ENCODE measurements at places on chromosomes 6 and 20.

DNA sequence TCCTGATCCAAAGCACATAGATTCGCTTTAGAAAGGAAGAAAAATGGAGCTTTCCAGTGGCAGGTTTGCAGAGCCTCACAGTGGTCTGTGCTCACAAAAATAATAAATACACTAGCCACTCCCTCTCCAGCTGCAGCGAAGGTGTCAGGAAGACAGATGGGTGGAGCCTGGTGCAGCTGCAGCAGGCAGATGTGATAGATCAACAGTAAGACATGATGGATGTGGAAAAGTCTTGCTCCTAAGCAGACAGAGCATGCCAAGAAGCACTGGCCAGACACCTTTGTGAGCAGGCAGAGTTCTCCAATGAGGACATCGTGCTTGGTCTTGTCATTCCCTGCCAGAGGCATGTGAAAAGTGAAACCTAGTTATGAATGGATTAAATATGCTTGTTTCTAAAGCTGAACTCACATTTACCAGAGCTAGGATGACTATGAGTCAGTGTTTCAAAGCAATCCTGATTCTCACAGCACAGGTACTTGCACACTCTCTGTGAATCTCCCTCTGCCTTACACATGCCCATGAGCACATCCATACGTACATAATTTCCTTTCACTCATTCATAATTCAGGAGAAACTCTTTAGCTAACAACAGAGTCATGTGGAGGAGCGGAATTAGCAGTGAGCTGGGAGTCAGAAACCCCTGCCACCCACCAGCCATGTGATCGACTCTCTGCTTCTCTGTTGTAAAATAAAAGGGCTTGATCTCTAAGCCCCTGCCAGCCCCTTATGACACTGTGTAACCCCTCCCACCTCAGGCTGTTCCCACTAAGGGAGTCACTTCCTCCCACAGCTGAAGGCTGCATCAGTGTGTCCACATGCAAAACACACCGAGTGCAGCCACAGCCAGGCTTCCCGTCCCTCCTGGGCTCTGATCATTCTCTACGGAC, 111.2 kb downstream of the SCML4 start:
- DNase-seq = no peak

DNA sequence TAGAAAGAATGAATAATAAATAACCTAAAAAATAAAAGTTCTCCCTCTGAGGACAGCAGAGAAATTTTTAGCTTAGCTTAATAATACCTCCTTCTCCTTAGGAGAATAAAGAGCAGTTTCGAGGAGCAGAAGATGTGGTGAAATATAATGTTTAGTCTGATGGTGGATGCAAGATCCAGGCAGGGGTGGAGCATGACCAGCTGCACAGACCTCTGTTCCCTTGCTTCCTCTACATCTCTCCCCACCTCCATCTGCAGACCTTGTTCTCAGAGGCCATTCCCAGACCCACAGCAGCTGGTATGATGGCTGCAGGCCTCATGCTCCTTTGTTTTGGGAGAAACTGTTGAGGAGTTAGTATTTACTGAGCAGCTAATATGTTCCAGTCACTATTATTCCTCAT, 1.5 kb downstream of the BTN3A2 start:
- DNase-seq = no peak

DNA sequence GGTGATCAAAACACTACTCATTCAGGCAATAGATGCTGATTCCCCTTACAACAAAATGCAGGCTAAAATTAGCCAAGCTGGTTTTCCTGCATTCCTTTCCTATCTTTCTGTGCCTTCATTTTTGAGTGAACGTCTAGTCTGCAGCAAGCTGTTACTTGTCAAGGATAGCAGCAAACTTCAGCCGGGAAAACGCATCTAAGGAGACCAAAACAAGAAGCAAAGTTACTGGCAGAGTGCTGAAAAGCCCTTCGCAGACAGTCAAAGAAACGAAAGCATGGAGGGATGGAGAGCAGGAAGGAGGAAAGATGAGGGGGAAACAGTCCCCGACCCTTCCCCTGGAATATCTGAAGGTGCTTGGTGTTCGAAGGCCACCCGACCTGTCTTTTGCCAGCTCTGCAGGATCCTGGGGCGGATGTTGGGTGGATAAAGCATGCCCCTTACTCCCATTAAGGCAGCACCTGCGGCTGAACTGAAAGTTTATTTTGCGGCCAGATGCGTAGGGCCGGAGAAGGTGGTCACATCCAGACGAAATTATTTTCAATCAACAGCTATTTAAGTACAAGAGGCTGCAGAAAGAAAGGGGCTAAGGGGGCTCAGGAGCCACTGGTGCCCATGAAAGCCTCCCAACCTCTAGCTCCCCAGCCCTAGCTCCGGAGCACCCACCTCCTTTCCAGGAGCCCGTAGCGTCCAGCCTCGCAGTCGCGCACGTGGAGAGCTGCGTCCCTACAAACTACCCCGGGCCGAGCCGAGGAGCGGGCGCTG, 538 bp downstream of the FERMT1 start:
- no peak for DNase-seq

DNA sequence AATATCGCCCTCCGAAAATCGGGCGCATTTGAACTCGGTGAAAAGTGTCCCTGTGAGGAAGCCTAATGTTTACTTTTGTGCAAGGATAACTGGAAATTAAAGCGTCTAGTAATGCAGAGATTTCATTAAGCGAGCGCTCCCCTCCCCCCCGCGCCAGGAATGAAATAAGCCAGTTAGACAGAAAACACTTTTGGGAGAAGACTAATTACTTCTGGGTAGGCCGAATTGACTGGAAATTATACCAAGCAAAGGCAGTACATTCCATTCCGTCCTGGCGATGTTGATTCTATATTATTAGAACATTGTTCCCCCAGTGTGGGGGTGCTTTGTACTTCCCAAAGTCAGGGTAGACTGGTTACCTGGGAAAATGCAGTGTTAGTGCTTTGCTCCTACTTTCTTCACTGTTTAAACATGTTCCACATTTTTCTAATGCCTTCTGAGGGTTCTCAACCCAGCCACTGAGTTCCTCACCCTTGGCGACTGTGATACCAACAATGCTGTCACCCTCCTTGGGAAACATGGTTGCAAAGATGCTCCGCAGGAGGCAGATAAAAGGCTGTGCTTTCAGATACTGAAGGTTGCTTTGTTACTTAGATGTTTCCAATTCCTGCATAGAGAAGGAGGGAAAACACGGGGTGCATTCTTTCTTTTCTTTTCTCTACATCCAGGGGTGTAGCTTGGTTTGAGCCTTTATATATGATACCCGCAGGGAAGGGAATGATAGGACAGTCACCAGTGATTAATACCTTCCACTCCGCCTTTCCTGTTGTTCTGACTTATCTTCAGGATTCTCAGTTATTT, 2.6 kb downstream of the GJA1 start:
- no peak for DNase-seq

GRCh38 chr6:144086959-144087358, 8.4 kb downstream of the SF3B5 start:
- no peak for DNase-seq

- no peak for DNase-seq
Observed at GRCh38 chr20:50909413-50909812, 21.8 kb downstream of the ADNP start.

DNA sequence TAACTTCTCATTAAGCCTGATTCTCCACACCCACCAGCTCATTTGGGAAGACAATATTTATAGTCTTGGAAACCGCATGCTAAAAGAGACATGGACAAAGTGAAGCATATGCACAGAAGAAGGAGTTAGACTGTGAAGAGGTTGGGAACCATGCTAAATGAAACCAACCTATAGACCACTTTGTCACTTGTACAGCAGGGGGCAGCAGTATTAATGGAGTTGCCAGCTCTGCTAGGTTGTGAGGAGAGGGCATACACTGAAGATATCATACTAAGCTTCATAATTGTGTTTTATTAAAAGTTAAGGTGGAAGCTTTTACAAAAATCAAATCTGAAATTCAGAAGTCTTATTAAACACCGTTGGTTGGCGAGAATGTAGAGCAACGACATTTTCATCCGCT, 38.3 kb upstream of the HMGCLL1 start:
- DNase-seq = no peak

GRCh38 chr6:159100395-159101182, 55.8 kb upstream of the TAGAP start:
- no peak for DNase-seq

DNA sequence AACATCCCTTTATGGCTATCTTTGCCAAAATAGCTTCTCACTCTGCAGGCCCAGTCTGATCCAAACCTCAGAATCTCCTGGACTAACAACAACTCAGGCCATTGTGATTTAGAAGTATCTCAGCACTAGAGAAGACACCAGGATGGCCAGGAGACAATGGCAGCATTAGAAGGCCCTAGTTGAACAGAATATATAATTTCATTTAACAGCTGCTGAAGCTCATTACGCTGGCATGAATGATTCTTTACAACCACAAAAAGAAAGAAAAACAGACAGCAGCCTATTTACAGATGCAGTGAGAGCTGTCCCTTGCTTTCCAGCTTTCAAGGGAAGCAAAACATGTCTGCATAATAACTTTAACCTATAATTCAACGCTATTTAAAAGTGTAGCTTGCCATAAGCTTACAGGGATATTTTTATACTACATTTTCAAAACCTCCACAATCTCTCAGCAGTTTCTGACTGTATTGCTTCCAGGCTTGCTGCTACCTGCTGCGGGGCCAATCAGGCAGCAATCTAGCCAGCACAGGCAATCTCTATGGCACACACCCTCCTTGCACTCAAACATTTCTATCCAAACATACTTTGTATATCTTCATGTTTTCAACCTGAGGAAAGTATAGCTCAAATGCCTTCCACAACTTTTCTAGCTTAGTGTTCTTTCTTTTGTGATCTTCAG, 107.3 kb downstream of the OGFRL1 start:
- no peak for DNase-seq

DNA sequence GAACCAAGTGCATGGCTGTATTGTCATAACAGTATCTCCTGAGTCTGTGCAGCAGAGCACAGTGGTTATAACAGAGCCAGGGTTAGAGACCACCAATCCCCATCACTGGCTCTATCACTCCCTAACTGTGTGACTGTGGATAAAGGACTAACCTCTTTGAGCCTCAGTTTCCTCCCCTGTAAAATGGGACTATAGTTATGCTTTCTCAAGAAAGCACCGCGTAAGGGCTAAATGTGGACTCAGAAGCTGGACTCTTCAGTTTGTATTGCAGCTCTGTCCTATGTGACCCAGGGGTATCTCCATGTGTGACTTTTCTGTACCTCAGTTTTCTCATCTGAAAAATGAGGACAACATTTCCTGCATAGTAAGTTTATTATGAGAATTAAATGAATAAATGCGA, 59.9 kb downstream of the TRAM2 start:
- DNase-seq = no peak

- DNase-seq = no peak
Observed at GRCh38 chr6:43980004-43980795, 147.1 kb downstream of the MRPL14 start.

- DNase-seq = no peak
Observed at GRCh38 chr6:12957321-12958051, 240.9 kb downstream of the PHACTR1 start.

GRCh38 chr6:42774201-42774600, 7.7 kb upstream of the BICRAL start:
- no peak for DNase-seq

DNA sequence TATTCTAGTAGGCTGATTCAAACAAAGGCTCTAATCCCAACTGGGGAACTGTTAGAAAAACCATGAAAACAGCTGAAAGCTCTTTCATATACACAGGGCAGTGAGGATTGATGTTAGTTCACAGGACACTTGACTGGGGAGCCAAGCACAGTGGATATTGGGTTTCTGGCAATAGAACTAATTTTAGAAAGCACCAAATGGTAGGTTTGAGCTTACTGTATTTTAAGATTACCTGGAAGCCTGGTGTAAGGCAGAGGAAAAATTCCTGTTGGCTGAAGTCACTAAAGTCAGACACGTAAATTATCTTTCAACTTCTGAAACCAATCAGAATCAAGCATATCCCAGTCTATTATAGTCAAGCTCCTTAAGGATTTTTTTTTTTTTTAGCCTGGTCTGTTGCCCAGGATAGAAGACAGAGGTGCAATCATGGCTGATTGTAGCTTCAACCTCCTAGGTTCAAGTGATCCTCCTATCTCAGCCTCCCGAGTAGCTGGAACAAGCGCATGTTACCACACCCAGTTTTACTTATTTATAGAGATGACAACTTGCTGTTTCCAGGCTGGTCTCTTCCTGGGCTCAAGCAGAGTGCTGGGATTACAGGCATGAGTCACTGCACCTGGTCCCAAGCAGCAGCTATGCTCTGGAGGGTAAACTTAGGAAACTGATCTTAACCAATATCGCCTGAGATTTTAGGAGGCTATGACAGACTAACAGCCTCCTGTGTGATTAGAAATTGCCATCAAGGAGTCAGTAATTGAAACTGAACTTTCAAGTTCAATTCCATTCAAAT, 32.5 kb upstream of the SYNCRIP start:
- no peak for DNase-seq

DNA sequence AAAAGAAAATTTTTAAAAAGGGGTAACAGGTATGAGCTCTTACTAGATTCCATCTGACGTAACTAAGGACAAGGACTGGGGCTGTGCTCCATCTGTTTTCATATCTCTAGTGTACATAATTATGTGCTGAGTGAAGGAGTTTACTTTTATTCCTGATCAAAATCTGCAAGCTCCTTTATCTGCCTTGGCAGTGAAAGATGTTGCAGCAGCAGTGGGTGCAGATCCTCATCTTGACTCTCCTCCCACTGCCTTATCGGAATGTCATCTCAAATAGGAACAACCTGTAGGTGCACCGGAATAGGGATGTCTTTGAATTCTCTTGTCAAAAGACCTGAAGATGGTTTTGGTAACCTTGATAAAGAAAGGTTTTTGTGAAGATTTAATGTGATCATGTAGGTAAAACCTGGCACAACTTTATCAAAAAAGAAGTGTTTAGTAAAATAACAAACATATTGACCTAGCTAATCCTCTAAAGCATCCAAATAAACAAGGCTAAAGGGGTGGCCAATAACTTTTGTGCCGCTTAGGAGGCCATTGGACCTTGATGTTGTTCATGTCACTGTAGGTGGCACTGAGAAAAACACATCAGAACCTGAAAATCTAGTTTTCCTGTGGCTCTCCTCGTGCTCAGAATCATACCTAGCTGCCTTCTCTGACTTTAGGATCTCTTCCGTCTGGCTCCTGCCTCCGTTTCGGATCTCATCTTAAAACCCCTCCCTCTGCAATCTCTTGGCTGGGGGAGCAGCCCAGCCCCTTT, 19.0 kb upstream of the SLC16A10 start:
- DNase-seq = no peak

DNA sequence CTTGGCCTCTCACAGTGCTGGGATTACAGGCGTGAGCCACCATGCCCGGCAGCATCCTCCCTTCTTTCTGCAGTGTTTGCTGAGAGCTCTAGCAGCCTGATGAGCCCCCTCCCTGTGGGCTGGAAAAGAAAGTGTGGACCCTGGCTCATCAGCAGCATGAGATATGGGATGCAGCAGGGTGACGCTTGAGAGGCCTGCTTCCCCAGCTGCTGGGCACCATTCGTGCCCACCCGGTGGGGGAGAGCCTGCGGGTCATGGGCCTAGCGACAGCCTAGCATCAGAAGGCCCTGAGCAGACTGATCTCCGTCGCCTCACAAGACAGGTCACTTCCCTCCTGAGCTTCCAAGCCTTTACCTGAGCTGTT, 16.0 kb upstream of the CCDC167 start:
- no peak for DNase-seq

- DNase-seq = no peak
Observed at GRCh38 chr6:127146932-127147331, 28.5 kb downstream of the RSPO3 start.

Data from effector memory CD4-positive, alpha-beta T cell (primary cell).